ENCODE measurements at places on chromosomes 13 and 19.

GRCh38 chr13:26549713-26550112 lies 7.8 kb upstream of the WASF3 start:
- DNase-seq = no peak

- DNase-seq = no peak
Observed at GRCh38 chr13:106377931-106378662, 157.4 kb downstream of the EFNB2 start.

GRCh38 chr13:103351035-103351828 lies 285.0 kb upstream of the SLC10A2 start:
- no peak for DNase-seq

DNA sequence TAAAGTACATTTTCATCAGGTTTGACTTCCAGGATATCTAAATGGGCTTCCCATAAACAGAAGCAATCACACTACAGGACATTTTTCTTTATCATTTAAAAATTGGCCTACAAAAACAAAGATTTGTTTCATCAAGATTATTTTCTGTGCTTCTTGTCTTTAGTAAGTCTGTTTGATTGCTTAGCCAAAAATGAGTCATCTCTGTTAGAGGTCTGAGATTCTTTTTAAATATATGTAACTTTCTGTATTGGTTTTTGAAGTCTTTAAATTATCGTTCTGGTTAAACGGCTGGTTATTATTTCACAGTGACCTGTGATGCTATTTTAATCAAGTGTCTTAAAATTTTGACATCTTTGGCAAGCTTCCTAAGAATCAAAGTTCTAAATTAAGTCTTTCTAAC lies 62.7 kb downstream of the SLITRK1 start:
- no peak for DNase-seq

DNA sequence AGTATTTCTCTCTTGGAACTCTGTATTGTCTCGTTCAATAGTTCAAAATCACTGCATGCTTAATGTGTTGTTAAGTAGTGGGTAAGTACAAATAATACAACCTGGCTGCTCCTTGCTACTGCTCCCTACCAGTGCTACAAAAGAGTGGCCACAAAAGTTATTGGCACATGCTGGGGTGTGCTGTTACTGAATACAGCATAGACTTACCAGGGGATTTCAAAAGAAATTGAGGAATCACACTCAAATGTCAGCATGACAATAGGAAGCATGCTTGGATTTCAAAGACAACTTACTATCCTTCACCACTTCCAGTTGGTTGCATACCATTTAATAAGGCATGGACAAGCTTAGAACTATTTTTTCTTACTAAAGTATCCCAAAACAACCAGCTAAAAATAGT lies 1041.3 kb upstream of the SPRY2 start:
- DNase-seq = no peak

GRCh38 chr13:88656751-88657150 lies 985.6 kb downstream of the SLITRK5 start:
- DNase-seq = no peak

GRCh38 chr19:13018035-13018914 lies 23.0 kb downstream of the NFIX start:
- no peak for DNase-seq

DNA sequence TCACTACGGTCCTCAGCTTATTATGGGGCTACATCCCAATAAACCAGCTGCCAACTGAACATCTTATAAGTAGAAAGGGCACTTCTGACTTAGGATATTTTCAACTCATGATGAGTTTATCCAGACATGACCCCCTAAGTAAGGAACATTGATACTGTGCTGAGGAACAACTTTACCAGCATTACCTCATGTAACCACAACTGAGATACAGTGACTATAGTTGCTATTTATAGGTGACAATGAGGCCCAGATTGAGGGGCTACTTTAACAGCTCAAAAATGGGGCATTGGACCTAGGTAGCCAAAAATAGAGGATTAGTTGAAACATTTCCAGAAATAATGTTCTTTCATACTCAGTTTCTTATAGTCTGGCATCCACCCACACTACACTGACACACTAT lies 26.8 kb downstream of the SKA3 start:
- no peak for DNase-seq

DNA sequence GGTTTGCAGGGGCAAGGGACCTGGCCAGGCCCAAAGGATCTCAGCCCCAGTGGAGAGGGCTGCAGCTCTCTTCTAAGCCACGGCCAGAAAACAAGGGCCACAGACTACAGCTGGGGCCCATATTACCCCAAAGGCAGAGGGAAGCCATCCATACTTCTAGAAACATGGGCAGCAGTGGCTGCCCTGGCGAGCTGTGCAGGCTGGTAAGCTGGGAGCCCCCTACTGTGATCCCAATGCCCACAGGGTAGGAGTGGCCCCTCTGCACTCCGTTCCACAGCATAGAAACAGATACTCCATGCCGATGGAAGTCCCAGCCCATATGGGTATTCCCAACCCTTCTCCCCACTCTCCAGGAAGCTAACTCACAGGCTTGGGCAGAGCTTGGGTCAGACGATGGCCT lies 25.1 kb downstream of the VSTM2B start:
- DNase-seq = no peak

- DNase-seq = no peak
Observed at GRCh38 chr19:50377517-50377916, 1.3 kb downstream of the NR1H2 start.

DNA sequence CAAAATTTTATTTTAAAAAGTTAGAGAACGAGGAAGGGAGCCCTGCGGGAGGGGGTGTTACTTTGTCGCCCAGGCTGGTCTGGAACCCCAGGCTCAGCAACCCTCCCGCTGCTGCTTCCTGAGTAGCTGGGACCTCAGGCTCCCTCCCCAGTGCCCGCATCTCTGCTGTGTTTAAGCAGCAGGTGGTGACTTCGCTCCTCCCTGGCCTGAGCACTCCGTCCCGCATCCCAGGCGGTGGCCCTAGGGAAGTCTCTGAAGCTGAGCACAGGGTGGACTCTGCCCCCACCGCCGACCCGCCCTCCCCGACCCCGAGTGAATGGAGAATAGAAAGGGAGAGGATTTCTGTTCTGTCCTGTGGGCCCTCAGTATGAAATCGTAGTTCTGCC lies 30.5 kb downstream of the ZNF701 start:
- no peak for DNase-seq

- no peak for DNase-seq
Observed at GRCh38 chr13:111644750-111645149, 324.3 kb downstream of the TEX29 start.

GRCh38 chr13:40168425-40169166 lies 497.8 kb downstream of the FOXO1 start:
- DNase-seq = no peak

DNA sequence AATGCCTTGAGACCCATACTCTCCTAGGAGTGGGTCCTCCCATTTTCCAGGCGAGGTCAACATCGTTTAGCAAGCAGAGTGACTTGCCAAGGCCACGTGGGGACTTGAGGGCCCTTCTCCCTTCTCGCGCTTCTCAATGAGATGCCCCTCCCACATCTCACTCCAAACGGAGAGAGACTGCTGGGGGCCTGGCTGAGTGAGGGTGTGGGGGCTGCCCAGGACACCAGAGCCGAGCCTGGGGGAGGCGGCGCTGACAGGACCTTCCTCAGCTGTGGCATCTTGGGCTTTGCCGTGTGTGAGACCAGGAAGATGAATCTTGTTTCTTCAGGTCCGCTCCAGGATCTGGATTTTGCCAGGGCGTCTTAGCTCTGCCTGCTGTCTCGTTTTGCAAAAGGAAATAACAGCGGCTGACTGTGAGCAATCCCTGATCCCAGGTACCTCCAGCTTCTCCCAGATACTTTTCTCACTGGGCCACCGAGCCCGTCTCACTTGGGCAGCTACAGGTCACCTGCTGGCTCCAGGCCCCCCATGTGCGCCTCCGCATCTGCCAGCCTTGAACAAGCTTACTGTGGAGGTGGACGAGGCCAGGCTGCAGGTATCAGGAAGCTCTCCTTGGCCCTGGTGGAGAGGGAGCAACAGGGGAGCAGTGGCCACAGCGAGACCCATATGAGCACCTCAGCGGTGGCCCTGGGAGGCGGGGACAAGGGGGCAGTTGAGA lies 6.0 kb downstream of the COX6B2 start:
- no peak for DNase-seq

DNA sequence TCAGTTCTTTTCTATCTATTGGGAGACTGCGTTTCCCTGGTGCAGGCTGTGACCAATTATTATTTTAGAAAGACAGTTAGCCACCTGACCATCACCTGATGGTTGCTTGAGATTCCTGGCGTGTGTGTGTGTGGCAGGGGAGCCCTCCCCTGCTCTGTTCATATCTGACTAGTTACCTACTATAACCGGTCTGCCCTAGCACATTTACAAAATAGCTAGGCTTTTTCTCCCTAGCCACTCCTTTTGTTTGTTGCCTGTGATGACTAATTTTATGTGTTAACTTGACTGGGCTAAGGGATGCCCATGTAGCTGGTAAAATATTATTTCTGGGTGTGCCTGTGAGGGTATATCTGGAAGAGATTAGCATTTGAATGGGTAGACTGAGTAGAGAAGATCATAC lies 76.9 kb downstream of the OLFM4 start:
- DNase-seq = no peak

GRCh38 chr19:55654323-55654867 lies 440 bp upstream of the U2AF2 start:
- DNase-seq = peak; percentile 100

GRCh38 chr13:52053460-52053859 lies 29.0 kb downstream of the UTP14C start:
- no peak for DNase-seq

DNA sequence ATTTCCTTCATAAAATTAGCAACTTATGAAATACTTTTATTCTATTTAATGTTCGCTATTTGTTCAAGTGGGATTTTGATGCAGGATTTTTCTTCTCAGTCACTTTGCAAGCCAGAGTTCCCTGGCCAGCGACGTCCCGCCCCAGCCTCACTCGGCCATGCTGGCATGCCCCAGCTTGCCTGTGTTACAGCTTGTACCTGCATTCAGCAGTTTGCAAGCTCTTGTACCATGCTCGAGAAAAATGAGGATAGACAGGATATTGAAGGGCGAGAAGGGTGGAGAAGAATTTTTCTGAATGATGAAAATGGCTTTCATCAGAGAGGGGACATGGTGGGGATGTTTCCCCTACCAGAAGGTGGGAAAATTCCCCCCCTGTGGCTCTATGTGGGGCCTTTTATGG lies 2180.2 kb upstream of the PCDH20 start:
- no peak for DNase-seq

DNA sequence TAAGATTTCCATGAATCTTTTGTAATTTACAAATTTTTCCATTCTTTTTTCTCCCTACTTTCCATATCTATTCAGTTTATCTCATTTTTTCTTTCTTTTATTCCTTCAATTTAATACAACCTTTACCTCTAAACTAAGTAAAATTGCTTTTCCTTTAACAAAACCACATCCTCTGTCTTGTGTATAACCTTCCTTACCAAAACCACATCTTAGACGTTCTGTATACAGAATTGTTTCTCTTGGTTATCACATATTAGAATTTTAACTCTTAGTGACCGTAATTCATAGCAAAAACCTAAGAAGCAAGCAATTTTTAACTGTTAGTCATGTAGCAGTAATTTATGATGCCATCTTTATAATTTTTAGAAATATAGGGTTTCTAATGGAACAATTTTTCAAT lies 15.0 kb downstream of the PPP5C start:
- DNase-seq = no peak

- no peak for DNase-seq
Observed at GRCh38 chr19:15138427-15138826, 31.2 kb downstream of the SYDE1 start.

DNA sequence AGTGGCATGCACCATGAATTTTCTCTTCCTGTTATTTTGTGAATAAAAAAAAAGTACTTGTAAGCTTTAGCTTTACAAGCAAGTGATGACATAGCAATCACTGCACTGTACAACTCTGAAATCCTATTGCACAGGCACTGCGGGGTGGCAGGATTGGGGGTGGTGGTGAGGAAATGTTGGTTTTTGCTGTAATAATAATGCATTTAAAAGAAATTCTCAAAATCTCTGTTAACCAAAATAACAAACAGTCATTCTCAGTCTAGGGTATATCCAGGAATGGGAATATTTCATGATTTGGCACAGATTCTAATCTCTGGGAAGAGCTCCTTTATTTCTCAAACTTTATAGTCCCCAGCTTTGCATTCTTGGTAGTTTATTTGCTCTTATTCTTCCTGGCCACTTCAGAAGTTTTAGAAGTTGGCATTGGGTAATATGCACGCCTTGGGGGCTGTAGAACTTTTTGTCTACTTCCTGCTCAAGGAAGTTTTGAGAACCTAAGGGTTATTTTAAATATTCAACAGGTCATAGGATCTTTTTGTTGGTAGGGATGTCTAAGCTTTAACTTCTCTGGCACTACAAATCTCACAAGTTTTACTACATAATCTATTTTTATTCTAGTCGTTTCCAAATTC lies 353.0 kb upstream of the KLF12 start:
- DNase-seq = no peak

DNA sequence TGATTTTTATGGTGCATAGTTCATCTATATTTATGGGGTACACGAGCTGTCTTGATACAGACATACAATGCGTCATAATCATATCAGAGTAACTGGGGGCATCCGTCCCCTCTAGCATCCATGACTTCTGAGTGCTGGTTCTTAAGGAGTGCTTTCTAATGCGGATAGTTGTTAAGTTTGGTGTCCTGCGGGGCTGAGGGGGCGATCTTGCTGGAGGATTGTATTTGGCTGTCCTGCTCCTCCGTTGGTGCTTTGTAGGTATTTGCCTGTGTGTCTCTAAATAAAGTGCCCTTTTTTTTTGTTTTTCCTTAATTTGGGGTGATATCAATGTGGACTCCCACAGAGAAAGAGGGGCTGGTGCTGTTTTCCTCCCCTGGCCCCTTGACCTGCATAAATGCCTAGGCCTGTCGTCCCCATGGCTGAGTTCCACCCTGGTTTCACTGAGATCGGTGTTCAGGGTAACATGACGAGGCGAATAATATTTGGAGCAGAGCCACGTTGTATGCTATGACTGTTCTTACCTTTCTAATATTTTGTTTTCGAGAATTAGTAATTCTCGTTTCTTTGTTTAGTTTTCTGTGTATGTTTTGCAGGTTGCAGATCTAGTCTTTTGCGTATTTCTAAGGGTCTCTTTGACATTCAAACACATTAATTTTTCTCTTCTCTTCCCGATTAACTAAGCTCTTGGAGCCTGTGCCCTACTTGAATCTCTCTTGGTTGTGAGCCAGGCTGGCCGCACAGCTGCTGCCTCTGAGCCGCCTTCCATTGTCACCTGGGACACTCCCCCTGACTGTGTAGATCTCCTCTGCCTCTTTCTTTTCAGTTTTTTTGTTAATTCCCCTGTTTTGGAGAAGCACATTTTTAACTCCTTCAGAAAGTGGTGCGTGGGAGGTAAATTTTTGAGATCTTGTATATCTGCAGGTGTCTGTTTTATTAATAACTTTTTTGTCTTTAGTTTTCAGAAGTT lies 100.3 kb downstream of the ARHGEF7 start:
- no peak for DNase-seq

- DNase-seq = no peak
Observed at GRCh38 chr19:45999653-46000121, 4.4 kb downstream of the CCDC61 start.

GRCh38 chr13:91101381-91101780 lies 246.1 kb upstream of the MIR17HG start:
- no peak for DNase-seq

- DNase-seq = no peak
Observed at GRCh38 chr13:23322353-23323336, 110.9 kb downstream of the SACS start.
